CD4-positive, alpha-beta memory T cell (primary cell): ENCODE measurements at places on chromosomes 1 and 21. TPM values are rescaled to one million over a fixed set of nuclear protein-coding genes. Genes with fewer than 3 reads are reported as not detected.

Gene CFAP107
- total RNA-seq = not detected

DNA sequence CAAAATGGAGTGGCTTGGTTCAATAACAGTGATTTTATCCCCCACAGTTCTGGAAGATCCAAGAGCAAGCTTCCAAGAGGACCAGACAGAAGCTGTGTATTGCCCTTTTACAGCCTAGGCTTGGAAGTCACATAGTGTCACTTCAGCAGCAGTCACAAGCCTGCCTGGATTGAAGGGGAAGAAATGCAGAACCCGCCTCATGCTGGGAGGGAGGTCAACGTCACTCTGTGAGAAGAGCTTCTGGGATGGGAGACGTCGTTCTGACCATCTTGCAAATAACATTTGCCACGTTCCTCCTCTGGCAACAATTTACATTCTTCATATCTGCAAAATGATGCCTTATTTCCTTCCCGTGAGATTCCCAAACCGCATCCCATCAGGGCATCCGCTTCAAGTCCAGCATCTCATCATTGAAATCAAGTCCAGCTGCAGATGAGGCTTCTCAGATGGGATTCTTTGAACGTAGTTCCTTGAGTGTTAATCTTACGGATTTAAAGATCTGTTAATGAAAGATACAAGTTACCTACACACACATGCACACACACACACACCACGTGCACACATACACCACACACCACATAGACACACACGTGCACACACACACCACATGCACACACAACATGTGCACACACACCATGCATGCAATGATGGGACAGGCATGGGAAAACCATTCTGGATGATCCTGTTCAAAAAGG lies 23.9 kb upstream of the KIF1B start:
- H3K27ac ChIP-seq = no peak overlapping the region
- H3K36me3 ChIP-seq = no peaks in the 10 kb centered on the region
- no peak overlapping the region for H3K4me3 ChIP-seq
- DNase-seq = peak; percentile 6
- H3K27me3 ChIP-seq = no peaks in the 10 kb centered on the region

- H3K36me3 ChIP-seq = no peaks in the 10 kb centered on the region
- DNase-seq = no peak
- H3K4me3 ChIP-seq = no peak within 1 kb of the TSS
Measured at GRCh38 chr1:158353303-158354075, at the start of gene CD1E. Gene CD1E (plus strand): TSS chr1:158353894. CDS start chr1:158353989, 95 bp downstream.

- no peak overlapping the region for H3K4me3 ChIP-seq
- no peak overlapping the region for H3K27ac ChIP-seq
- DNase-seq = no peak
- H3K36me3 ChIP-seq = no peaks in the 10 kb centered on the region
- H3K27me3 ChIP-seq = no peaks in the 10 kb centered on the region
Measured at GRCh38 chr1:11417162-11417561, 61.8 kb upstream of the DISP3 start.

DNA sequence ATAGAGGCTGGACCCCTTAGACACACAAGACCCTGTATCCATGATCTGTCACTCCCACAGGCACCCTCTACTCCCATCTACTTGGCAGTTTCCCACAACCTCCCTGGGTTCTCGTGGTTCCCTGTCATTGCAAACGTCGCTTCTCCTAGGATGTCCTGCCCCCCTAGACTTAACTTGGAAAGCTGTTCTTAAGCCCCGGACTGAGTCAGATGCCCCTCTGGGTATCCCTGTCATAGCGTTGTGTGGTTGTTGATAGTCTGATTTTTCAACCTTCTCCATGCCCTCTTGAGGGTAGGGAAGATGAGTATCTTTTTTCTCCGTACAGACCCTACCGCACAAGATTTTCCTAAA lies 11.8 kb downstream of the RCC1 start:
- peaks cover under 1% of the 10 kb centered on the region for H3K36me3 ChIP-seq
- H3K27me3 ChIP-seq = no peaks in the 10 kb centered on the region
- peak overlapping the region; percentile 56 for H3K27ac ChIP-seq
- peak overlapping the region; percentile 11 for H3K4me3 ChIP-seq
